Stimulated activated CD8-positive, alpha-beta memory T cell treated with anti-CD3 and anti-CD28 coated beads, Interleukin-2, amount 100 ng/mL, for 1 hour (primary cell): ENCODE measurements at places on chromosomes 4 and X.

DNA sequence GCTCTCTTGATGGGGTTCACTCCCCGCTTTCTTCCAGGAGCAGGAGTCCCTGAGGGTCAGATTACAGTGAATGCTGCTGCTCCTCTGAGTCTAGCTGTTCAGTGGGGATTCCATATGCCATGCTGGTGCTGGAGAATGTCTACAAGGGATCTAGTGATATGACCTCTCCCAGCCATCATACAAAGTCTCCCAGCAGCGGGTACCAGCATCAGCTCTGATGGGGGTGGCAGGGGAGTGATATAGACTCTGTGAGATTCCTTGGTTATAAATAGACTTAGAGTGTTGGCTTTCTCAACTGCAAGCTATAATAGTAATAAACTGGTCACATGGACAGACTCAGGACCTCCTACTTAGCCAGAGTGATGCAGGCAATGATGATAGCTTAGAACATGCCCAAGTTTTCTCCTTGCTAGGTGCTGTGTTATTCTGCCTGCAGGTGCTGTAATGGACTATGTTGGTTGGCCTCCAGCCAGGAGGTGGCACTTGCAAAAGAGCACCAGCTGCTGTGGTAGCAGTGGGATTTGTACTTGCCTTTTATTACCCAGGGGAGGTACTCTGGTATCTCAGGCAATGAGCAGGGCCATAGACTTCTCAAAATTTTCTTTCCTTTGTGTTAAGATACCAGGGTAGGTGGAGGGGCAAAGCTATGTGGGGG lies 202.9 kb downstream of the CHIC1 start:
- DNase-seq: no peak

- DNase-seq: no peak
These were observed 317.7 kb upstream of the ANXA10 start for GRCh38 chr4:167774646-167775045.

DNA sequence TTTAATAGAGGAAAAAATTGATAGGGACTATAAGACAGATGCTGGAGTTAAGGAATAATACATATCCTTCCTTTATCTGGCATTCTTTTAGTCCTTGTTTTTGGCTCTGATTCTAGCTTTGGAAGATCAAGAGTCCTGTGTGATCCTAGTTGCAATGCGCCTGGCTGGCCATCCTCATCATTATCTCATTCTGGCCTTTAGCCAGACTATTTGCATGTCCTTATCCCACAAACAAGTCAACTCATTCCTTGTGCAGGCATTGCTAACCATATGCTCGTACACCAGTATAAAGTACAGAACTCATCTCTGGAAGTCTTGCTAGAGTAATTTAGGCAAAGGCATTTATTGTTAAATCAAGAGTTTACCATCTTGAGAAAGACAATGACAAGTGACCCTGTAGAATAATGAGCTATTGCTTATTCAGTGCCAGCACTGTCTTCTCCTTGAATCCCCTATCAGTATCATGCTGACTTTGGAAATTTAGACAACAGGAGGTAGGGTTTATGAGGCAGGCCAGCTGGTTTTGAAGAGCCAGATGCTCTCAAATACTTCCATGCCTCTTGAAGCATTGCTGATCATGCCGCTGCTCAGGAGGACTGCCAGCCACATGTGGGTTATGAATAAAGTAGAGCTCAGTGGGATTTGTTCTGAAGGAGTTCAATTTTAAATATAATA lies 1730.3 kb upstream of the TENM3 start:
- DNase-seq: no peak

DNA sequence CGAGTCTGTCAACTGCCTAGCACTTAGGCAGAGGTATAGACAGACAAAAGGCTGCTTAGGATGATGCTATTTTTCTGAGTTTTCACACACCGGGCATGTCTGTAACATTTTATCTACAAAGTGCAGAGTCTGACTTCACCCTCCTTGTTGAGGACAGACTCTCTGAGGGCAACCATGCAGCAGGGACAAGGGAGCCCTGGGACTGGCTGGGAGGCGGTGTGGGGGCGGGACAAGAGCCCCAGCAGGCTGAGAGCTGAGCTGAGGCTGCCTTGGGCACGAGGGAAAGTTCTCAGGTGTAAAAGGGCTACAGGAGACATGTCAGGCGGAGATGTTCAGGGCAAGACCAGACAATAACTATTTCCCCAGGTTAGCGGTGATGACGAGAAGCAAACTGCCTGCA lies 81.6 kb downstream of the GATB start:
- no peak for DNase-seq

DNA sequence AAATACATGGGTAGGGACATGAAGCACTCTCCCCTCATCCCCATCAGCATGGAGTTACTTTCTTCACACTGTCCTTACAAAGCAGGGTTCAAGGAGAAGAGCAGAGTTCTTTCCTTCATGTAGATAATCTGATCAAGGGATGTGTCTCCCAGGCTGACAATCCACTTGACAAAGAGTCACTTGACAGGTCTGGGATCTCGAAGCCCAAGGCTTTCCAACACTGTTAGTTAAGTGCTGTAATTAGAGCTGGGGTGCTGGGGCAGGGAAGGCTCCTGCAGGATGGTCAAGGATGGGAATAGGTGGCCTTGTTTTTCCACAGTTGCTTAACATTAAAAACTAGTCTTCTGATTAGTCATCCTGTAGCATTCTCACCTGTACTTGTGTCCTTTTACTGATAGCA lies 38.0 kb downstream of the CCNG2 start:
- no peak for DNase-seq

GRCh38 chr4:29405116-29405515 lies 1315.1 kb upstream of the PCDH7 start:
- DNase-seq: no peak

- DNase-seq: no peak
These were observed 167.5 kb upstream of the USP38 start for GRCh38 chr4:143017210-143017609.
